CD4-positive, CD25-positive, alpha-beta regulatory T cell (primary cell): ENCODE measurements at places on chromosomes 4 and X. TPM values are rescaled to one million over a fixed set of nuclear protein-coding genes. Genes with fewer than 3 reads are reported as not detected.

GRCh38 chrX:152959626-152960025 is 34.3 kb downstream of the PNMA5 start:
- no peak for DNase-seq
- no peaks in the 10 kb centered on the region for H3K4me1 ChIP-seq
- no peaks in the 10 kb centered on the region for H3K27me3 ChIP-seq
- H3K27ac ChIP-seq, result no peak overlapping the region
- no peak overlapping the region for H3K4me3 ChIP-seq
- no peaks in the 10 kb centered on the region for H3K36me3 ChIP-seq

DNA sequence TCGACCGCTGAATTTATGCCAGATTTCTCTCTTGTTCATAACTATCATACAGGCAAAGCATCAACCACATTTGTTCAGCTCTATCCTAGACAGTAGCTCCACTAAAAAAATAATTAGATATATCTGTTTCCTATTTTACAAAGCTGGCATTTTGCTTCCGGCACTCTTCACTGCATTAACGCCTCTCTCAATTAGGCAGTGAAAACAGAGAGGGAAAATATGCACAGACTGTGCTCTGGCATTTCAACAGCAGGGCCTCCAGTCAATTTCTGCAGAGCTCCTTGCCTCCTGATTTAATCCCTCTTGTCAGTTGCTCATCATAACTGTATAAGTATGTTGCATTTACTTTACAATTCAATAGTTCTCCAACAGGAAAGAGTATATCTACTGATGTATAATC is 666.9 kb upstream of the INTU start:
- H3K27me3 ChIP-seq, result no peaks in the 10 kb centered on the region
- H3K4me3 ChIP-seq, result no peak overlapping the region

GRCh38 chrX:46551494-46552128 is 6.4 kb upstream of the ZNF674 start:
- DNase-seq, result no peak
- H3K36me3 ChIP-seq, result no peaks in the 10 kb centered on the region
- no peak overlapping the region for H3K4me3 ChIP-seq
- H3K27ac ChIP-seq, result no peak overlapping the region

DNA sequence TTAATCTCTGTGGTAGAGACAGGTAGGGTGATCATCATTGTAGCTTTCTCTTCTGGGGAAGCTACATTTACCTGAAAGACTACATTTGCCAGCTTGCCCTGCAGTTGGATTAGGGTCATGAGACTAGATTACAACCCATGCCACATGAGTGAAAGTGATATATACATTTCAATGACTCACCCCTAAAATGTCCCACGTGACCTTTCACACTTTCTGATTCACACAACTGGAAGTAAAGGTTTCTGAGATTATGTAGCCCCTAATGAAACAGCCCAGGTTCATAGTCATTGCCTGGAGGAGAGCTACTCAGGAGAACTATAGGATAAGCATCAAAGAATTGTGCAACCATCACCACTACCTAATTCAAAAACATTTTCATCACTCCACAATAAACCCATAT is 17.8 kb downstream of the PDCL2 start:
- no peak for DNase-seq
- no peak overlapping the region for H3K4me3 ChIP-seq
- no peaks in the 10 kb centered on the region for H3K36me3 ChIP-seq
- H3K27me3 ChIP-seq, result peaks cover 2% of the 10 kb centered on the region

The CCDC110 gene
- not detected for polyA plus RNA-seq
